Hindlimb muscle (tissue), 1 donor: ENCODE measurements at places on chromosomes 11 and 22. TPM values are rescaled to one million over a fixed set of nuclear protein-coding genes. Genes with fewer than 3 reads are reported as not detected.

DNA sequence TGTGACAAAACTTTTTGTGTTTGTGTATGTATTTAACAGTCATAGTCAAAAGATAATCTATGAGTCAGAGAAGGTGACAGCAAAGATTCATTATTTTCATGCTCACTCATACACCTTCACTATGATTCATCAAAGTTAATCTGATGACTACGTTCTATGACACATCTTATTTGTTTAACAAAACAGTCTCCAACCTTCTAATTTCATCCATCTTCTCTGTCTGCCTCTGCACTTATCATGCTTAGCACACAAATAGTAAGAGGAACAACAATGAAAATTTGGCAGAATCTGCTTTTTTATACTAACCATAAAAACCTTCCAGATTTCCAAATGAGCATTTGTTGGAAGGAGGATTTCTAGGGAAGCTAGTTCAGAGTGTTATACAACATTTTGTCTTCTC, 568.9 kb downstream of the LUZP2 start:
- DNase-seq: no peak

Gene SCN4B
- 3.7 TPM for polyA plus RNA-seq

- no peak for DNase-seq
Measured at GRCh38 chr11:120649316-120649715, 137.8 kb downstream of the GRIK4 start.

Gene MAML2
- polyA plus RNA-seq: 5.7 TPM

- DNase-seq: no peak
Measured at GRCh38 chr11:15216678-15217077, 102.0 kb downstream of the INSC start.

- DNase-seq: no peak
Measured at GRCh38 chr11:8794677-8795103, 112.1 kb downstream of the RPL27A start.

DNA sequence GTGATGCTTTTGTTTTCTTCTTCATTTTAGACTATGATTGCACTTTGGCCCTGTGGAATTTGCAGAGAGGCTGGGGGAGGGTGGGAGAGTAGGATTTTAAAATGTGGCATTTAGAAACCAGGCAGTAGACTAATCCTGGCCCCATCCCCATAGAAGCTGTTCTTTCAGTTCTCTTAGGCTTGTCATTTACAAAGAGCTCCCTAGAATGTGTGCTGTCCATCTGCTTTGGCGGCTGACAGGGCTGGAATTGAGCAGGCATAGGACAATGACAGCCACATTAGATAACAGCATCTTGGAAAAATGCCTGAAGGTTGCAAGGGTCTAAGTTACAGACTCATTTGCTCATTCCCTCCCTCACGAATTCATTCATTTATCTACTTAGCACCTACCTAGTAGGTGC, 9.8 kb downstream of the INSC start:
- DNase-seq: no peak

DNA sequence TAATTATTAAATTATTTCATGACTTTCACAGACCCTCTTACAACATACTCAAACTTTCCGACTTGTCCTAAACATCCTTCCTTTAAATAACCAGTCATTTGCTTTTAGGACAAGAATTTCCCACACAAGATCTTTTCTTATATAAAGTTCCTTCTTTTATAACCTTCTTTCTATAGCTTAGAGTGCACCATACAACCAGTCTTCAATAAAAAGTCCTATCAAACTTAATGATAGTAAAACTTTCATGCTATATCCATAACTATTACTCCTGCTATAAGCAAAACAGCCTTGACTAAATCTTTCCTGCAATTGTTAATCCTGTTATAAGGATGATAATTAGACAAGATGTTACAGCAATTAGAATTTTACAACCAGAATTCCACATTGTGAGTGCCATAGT, 47.4 kb downstream of the ZNF280B start:
- DNase-seq: no peak

Gene RIBC2
- 1.9 TPM for polyA plus RNA-seq

- no peak for DNase-seq
Measured at GRCh38 chr11:94536386-94536785, 7.3 kb upstream of the FUT4 start.
